Pancreas (tissue), 10 donors: ENCODE measurements at places on chromosomes 3 and 15. TPM values are rescaled to one million over a fixed set of nuclear protein-coding genes. Genes with fewer than 3 reads are reported as not detected.

Gene ARF4
- polyA plus RNA-seq: 46.1 TPM

Gene PCLAF
- 1.3 TPM for polyA plus RNA-seq

Gene REC114
- polyA plus RNA-seq: not detected

GRCh38 chr3:13057282-13058040, 15.8 kb downstream of the IQSEC1 start:
- no peak for DNase-seq

DNA sequence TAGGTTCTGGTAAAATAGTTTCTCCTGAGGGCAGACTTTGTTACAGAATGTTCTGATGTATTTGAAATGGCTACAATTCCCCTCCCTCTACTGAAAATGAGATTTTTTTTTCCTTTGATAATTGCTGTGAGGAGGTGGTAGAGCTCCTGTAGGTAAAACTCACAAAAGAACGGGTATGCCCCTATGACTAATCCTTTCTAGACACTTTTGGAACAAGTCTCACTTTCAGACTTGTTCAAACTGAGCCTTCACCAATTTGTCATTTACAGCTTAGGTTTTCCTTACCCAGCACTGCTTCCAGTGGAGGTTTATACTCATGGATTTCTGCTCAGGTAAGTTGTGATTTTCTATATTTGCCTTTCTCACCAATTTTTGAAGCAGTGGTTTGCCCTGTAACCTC, 115.6 kb downstream of the NLGN1 start:
- no peak for DNase-seq

- DNase-seq: no peak
These were observed 167.2 kb downstream of the KCNMB2 start for GRCh38 chr3:178703268-178703975.

DNA sequence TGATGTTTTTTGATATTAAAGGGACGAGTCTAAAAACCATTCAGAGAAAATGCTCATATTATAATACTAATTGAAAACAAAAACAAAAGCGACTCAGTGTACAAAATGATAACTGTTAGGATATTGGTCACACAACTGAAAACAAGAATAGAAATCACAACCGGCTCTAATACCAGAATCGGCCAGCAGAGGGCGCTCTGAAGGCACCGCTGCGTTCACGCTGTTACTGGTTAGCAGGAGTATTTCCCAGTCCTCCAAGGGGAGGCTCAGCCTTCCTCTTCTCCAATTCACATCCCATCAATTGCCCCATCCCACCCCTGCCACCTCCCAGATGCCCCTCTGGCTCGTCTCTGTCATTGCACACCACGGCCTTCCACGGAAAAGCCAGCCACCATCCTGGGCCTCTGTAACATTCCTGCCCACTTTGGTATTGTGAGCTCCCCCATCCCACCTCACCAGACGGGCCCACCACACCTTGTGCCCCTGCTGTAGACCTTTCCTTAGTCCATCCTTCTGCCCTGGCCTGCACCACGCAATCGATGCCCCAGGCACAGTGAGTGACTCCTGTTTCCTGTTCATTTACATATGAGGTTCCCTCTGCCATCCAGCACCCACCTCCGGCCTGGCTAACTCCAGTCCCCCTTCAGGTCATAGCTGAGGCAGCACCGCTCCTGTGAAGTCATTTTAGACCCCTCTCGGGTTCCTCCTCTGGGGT, 8.5 kb downstream of the FAM107A start:
- peak; percentile 82 for DNase-seq

DNA sequence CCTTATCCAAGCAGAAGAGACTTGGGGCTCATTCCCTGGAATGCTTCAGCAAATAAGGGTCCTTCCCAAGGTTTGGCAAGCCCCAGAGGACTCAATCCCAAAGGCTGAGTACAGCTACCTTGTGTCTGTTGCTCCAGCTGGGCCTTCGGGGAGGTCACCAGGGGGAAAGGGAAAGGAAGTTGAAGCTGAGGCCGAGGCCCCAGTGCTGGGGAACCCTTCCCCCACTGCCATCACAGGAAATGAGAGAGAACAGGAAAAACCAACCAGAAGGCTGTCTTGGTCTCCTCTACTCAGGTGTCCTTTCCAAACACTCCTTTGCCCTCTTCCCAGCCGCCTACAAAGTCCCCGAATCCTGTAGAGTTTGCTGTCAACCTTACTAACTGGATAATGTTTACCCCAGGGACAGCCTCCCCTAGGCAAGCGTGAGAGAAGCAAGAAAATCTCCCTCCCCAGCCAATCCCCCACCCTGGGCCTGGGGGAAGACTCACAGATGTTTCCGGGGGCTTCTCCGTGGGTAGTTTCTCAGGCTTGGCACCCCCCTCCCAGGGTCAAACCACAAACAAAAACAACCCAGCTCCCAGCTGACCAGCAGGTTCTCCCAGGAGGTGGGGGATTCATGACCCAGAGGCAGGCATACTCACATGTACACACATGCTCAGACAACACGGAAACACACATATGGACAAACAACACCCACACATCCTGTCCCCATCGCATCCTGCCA, 5.5 kb downstream of the CSRNP1 start:
- DNase-seq: peak; percentile 58

- DNase-seq: no peak
These were observed 33.3 kb upstream of the PAQR5 start for GRCh38 chr15:69265347-69265955.

DNA sequence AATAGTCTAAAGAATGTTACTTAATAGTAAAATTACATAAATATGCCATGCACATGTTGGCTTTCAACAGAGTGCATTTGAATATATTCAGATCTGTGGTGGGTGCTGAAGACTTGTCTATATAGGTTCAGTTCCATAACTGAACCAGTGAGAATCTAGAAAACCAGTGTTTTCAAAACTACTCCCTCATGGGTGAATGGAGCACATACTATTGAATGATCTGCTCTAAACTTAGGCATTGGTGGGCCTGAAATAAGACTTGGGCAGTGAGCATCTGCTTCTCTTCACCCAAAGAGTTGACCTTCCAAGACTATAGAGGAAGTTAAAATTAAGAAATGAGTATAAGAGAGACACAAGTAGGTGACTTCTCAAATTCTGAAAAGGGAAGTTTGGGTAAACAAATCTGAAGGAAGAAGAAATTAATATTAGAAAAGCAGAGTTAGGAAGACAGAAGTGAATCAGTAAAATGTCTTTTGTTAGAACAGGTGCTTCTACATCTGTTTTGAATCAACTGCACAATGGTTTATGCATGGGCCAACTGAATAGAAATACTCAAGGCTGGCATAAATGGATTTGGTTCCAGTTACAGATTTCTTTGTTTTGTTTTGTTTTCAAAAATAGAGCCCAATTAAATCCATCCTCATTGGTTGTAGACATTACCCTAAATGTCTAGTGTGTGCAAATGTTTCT, 19.3 kb downstream of the ALCAM start:
- no peak for DNase-seq

GRCh38 chr3:155682426-155683343, 62.2 kb downstream of the PLCH1 start:
- no peak for DNase-seq

GRCh38 chr3:12886736-12887135, 45.4 kb upstream of the RPL32 start:
- DNase-seq: no peak
